ENCODE measurements at places on chromosomes 2 and 18.

DNA sequence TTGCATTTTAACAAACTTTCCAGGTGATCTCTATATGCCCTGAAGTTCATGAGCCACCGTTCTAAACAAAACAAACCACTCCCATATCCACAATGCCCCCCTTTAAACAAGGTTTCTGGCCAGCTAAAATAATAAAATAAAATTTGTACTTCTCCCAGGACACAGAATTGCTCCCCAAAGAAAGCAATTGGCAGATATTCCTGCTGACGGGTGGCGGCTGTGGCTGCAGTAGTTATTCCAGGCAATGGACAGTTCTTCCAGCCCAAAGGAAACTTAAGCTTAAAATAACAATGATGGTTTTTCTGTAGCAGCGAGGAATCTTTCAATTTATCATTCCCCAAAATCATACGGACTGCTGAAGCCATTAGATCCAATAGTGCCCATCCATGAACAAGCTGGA lies 260.5 kb upstream of the ZNF521 start:
- no peak for DNase-seq

DNA sequence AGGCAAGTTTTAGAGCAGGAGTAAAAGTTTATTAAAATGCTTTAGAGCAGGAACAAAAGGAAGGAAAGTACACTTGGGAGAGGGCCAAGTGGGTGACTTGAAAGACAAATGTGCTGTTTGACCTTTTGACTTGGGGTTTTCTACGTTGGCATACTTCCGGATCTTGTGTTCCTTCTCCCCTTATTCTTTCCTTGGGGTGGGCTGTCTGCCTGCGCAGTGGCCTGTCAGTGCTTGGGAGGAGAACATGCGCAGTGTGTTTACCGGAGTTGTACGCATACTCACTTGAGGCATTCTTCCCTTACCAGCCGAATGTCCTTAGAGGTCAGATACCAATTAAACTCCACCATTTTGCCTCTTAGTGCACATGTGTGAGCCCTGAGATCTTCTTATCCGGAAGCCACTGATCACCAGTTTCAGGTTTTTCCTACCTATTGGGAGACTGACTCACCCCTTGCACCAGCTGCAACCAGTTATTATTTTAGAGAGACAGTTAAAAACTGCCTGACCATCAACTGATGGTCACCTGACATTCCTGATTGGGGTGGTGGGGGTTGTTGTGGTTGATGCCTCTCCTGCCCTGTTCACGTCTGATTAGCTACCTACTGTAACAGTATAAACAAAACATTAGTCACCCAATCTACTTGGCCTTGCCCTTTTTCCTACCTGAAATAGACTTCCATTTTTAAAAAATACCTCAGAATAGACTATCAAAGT lies 67.5 kb downstream of the NYAP2 start:
- DNase-seq: no peak

GRCh38 chr18:21387886-21388285 lies 145.9 kb downstream of the GREB1L start:
- DNase-seq: no peak

DNA sequence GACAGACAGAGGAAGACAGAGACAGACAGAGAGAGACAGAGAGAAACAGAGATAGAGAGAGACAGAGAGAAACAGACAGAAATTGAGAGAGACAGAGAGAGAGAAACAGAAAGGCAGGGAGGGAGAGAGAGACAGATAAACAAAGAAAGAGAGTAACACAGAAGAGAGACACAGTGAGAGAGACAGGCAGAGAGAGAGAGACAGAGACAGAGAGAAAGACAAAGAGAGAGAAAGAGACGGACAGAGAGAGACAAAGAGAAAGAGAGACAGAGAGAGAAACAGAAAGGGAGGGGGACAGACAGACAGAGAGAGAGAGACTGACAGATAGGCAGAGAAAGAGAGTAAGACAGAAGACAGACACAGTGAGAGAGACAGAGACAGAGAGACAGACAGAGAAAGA lies 108.5 kb upstream of the ANKRD30BL start:
- DNase-seq: no peak

DNA sequence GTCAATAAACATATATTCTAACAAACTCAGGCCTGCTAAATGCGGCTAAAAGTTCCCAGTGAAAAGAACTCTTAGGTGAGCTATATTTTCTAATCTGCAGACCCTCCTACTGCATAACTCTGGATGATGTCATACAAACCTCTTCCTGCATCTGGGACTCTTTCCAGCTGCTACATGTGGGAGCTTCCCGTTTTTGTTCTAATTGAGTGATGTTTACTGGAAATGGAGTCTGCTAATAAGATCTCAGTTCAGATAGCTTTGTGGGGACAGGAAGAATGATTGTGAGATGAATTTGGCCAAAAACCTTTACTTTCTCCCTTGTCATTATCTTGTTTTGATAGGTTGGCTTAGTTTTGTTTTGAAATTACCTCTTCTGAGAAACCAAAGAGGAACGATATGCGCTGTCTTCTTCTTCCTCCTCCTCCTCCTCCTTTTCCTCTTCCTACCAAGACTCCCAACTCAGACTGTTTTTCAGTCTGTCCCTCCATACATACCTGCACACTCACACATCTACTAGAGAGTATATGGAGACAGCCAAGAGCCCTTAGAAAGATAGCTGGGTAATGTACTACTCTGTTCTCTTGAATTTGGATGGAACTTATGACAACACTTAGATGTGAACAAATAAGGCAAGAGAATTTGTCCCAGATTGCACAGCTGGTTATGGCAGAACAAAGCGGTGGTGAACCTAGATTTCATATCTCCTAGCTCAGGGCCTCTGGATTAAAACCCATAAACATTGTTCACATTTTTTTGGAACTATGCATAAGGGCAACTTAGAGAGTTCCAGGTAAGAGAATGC lies 39.8 kb upstream of the AAK1 start:
- DNase-seq: peak; percentile 67

DNA sequence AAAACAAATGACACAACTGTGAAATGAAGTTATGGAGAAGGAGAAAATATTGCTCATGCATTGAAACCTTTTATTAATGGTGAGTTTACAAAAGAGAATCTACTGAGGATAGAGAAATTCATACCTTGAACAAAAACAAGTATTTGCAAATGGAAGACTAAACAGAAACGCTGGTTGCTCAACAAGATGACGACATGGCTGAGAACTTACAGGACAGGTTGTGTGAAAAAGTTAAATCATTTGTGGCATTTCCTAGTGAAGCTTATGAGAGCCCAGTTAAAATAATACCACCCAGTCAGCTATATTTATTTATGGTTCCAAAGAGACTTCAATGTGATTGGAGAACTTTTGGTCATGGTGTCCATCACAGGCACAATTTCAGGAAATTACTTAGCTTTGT lies 148.6 kb upstream of the PKDCC start:
- DNase-seq: no peak

- no peak for DNase-seq
Observed at GRCh38 chr2:74735564-74735963, 81.5 kb downstream of the SEMA4F start.

DNA sequence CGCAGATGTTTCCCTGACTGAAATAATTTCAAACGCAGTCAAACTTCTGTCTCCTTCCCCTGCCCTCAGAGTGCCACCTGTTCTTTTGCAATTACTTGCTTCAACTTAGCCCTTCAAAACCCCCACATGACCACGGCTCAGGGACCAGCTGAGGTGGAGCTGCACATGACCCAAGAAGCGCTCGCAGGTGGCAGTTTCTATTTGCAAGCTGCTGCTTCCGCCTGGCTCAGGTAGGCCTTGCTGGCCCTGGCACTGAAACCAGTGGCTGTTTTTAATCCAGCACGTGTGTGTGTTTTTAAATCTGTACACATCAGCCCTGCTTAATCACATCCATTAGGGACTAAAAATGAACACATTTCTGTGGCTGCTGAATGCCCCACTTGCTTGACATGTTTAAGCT lies 95.3 kb downstream of the CCDC93 start:
- no peak for DNase-seq

- no peak for DNase-seq
Observed at GRCh38 chr2:74313497-74313896, 29.7 kb downstream of the SLC4A5 start.

DNA sequence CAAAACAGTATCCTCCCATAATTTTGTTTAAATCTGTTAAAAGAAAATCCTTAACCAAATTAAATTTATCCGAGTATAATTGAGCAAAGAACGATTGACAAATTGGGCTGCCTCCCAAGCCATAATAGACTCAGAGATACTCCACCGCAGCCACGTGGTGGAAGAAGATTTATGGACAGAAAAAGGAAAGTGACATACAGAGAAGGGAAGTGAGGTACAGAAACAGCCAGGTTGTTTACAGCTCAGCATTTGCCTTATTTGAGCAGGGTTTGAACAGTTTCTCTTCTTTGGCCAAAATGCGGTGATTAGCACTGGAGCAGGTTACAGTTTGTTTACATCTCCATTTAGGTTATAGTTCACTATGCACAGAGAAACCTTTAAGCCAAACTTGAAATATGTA lies 60.8 kb downstream of the KYNU start:
- DNase-seq: no peak

GRCh38 chr18:11962597-11962996 lies 18.7 kb upstream of the IMPA2 start:
- no peak for DNase-seq

DNA sequence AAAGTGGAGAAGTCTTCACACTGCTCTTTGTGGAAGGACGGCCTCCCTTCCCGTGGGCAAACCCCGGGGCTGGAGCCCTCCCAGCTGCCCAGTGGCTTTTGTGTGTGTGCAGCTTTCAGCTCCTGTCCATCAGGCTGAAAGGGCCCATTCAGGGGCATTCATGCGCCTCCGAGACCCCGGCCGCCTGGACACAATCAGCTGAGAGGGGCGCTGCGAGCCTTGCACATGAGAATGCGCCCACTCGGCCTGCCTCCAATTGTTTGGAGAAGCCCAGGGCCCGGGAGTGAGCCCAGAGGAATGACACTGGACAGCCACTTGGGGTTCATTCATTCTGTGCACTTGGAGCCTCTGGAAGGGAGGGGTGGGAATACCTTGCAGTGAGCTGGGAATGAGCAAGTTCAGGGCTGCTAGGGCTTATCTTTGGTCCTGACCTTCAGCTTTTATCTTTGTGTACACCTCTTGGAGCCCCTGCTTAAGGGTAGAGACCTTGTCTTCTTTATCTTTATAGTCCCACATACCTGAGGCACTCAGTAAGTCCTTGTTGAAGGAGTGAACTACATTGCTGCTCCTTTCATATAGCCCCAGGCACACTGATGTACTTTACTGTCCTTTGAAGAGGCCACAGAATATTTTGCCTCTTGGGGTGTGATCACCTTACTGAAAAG lies 56.5 kb downstream of the TCF7L1 start:
- no peak for DNase-seq

GRCh38 chr2:118292991-118293390 lies 204.7 kb downstream of the INSIG2 start:
- no peak for DNase-seq

- DNase-seq: no peak
Observed at GRCh38 chr2:215272918-215273317, 38.9 kb upstream of the ATIC start.

DNA sequence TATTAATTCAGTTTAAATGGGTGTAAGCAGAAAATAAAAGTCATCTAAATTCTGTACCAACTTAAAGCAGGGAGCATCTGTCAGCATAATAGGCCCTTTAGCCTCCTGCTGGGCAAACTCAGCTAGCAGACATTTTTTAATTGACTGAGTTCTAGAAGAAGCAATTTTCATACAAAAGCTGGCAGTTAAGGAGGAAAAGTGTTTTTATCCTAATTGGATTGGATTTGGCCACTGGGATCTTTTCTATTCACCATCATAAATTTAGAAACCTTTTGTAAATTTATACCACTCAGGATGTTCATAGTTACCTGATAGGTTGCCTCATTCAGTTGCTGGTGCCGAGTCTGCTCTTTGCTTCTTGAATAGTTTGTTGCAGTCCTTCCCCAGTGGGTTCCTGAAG lies 262.7 kb upstream of the FSIP2 start:
- no peak for DNase-seq

GRCh38 chr2:226690461-226691024 lies 109.1 kb downstream of the IRS1 start:
- no peak for DNase-seq

GRCh38 chr2:206415618-206416243 lies 27.6 kb upstream of the ADAM23 start:
- DNase-seq: no peak

DNA sequence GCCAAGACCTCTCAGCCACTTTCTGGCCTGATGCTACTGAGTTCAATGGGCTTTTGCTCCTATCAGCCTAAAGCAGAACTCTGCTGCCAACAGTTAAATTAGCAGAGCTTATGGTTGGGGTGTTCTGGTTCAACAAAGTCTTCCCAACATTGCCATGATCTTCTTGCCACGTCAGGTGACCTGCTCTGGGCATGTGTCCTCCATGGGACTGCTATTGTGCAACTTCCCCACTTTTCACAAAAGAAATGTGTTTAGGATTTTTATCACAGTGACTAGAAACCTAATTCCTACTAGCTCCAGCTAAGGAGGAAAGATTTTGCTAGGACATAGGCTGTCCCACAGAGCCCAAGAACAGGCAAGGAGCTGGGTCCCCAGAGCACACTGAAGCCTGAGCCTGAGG lies 56.4 kb downstream of the ALK start:
- no peak for DNase-seq

DNA sequence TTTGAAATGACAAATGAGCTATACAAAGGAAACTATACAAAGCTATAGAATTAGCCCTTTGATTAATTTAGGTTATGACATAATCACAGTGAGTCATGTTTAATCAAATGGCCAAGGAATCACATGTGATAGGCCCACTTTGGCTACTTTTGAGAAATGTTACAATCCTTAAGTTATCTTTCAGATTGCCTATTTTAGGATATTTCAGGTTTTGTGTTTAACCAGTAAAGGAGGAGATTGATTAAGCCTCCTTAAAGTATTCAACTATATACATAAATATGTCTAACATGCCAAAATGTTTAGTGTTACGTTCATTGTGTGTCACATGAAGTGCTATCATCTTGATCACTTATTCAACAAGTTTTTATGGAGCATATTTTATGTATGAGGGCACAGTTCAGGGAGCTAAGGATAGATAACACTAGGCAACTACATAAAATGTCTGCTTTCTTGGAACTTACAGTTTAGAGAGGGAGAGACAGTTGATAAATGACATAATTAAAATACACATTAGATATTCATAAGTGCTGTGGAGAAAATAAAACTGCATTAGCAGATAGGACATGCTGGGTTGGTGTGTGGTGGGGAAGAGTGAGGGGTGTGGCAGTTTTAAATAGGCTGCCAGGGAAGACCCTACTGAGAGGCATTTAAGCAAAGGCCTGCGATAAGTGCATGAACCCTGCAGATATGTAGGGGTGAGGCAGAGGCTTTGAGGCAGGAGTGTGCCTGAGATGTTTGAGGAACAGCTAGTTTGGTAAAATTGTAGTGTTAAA lies 77.2 kb downstream of the LTBP1 start:
- DNase-seq: no peak

- no peak for DNase-seq
Observed at GRCh38 chr2:195902857-195903256, 165.8 kb downstream of the DNAH7 start.

Data from HFFc6 (cell line).